ENCODE measurements at places on chromosomes 5 and 9. TPM values are rescaled to one million over a fixed set of nuclear protein-coding genes. Genes with fewer than 3 reads are reported as not detected.

Gene NR4A3
- 7.8 TPM for polyA plus RNA-seq

Gene CCDC192
- 1.6 TPM for polyA plus RNA-seq

Gene SEPTIN8
- 131 TPM for polyA plus RNA-seq

Gene PCDHGA12
- polyA plus RNA-seq, result 8.3 TPM

Gene PCDHGC5
- 6.5 TPM for polyA plus RNA-seq

Gene TRIM7
- polyA plus RNA-seq, result 6.4 TPM

Gene CCDC69
- 7.1 TPM for polyA plus RNA-seq

Gene PCDHB8
- polyA plus RNA-seq, result 2.2 TPM

Gene TMOD1
- polyA plus RNA-seq, result 80.8 TPM

Gene GABRA6
- polyA plus RNA-seq, result 0.11 TPM

Gene PITX1
- polyA plus RNA-seq, result not detected

Gene LURAP1L
- 14.3 TPM for polyA plus RNA-seq

Gene LIFR
- 39.8 TPM for polyA plus RNA-seq

Gene ECM2
- 6.1 TPM for polyA plus RNA-seq

Gene HTR1A
- polyA plus RNA-seq, result 6.4 TPM

Gene SLC34A3
- 0.95 TPM for polyA plus RNA-seq

Gene RFX3
- polyA plus RNA-seq, result 29.2 TPM

Gene LRRC70
- 2.4 TPM for polyA plus RNA-seq

Gene SAXO1
- 0.20 TPM for polyA plus RNA-seq

Gene TRAF1
- 5.5 TPM for polyA plus RNA-seq

Gene SUSD3
- 5.6 TPM for polyA plus RNA-seq

Gene KCNIP1
- 165 TPM for polyA plus RNA-seq

Gene ANKRD18A
- 7.0 TPM for polyA plus RNA-seq

Gene PHF24
- 48.6 TPM for polyA plus RNA-seq

Gene NEURL1B
- 15.9 TPM for polyA plus RNA-seq

Gene PCSK1
- 9.7 TPM for polyA plus RNA-seq

Gene ACOT12
- 0.80 TPM for polyA plus RNA-seq

Gene STK32A
- 17.9 TPM for polyA plus RNA-seq

Gene TLX3
- 11.1 TPM for polyA plus RNA-seq

Gene SLC6A3
- 0.95 TPM for polyA plus RNA-seq

Gene DMRT3
- polyA plus RNA-seq, result 0.72 TPM

Measured in spinal cord (tissue), 10 donors.